ENCODE measurements at places on chromosomes 4 and X. TPM values are rescaled to one million over a fixed set of nuclear protein-coding genes. Genes with fewer than 3 reads are reported as not detected.

MAGEB2 gene
- polyA plus RNA-seq: not detected

DNAAF6 gene
- not detected for polyA plus RNA-seq

ATXN3L gene
- not detected for polyA plus RNA-seq

CHIC1 gene
- 1.9 TPM for polyA plus RNA-seq

EPGN gene
- polyA plus RNA-seq: not detected

GRCh38 chrX:19627081-19627480 lies 111.8 kb upstream of the MAP3K15 start:
- peaks cover 22% of the 10 kb centered on the region for H3K4me1 ChIP-seq
- no peaks in the 10 kb centered on the region for H3K36me3 ChIP-seq
- H3K4me3 ChIP-seq: no peak overlapping the region
- H3K27ac ChIP-seq: no peak overlapping the region
- H3K27me3 ChIP-seq: no peaks in the 10 kb centered on the region

GRCh38 chrX:46754586-46755061 lies 4.3 kb downstream of the SLC9A7 start:
- H3K4me1 ChIP-seq: peaks cover 69% of the 10 kb centered on the region
- peak overlapping the region; percentile 90 for H3K4me3 ChIP-seq
- H3K27me3 ChIP-seq: no peaks in the 10 kb centered on the region

DNA sequence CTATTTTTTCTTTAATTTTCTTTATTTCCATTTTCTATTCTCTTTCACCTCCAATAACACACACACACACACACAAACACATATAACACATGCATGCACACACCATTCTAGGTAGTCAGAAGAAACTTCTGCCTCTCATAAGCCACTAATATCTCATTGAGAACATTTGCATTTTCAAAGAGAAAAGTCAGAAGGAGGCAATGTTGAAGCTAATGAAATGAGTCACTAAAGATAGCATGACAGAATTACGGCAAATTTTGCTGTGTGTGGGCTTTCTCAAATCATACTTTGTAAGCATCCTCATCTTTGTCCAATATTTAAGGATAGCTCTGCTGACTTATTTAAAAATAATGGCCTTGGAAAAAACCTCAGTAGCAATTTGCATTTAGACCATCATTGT lies 291.3 kb downstream of the GUCY2F start:
- no peaks in the 10 kb centered on the region for H3K27me3 ChIP-seq
- no peak for DNase-seq
- no peaks in the 10 kb centered on the region for H3K4me1 ChIP-seq
- H3K27ac ChIP-seq: no peak overlapping the region
- H3K4me3 ChIP-seq: no peak overlapping the region
- no peaks in the 10 kb centered on the region for H3K36me3 ChIP-seq

GRCh38 chr4:55932511-55932910 lies 16.2 kb upstream of the CEP135 start:
- H3K36me3 ChIP-seq: peaks cover 8% of the 10 kb centered on the region
- H3K27me3 ChIP-seq: no peaks in the 10 kb centered on the region
- peaks cover 13% of the 10 kb centered on the region for H3K4me1 ChIP-seq
